Tibial nerve (tissue), 4 donors: ENCODE measurements at places on chromosomes 2 and 18. TPM values are rescaled to one million over a fixed set of nuclear protein-coding genes. Genes with fewer than 3 reads are reported as not detected.

GRCh38 chr2:190197143-190197720, 122.4 kb downstream of the HIBCH start:
- no peak overlapping the region for H3K27ac ChIP-seq
- H3K27me3 ChIP-seq, result no peaks in the 10 kb centered on the region
- no peaks in the 10 kb centered on the region for H3K4me1 ChIP-seq
- DNase-seq, result no peak
- no peak overlapping the region for H3K4me3 ChIP-seq
- H3K36me3 ChIP-seq, result peaks cover 17% of the 10 kb centered on the region

DNA sequence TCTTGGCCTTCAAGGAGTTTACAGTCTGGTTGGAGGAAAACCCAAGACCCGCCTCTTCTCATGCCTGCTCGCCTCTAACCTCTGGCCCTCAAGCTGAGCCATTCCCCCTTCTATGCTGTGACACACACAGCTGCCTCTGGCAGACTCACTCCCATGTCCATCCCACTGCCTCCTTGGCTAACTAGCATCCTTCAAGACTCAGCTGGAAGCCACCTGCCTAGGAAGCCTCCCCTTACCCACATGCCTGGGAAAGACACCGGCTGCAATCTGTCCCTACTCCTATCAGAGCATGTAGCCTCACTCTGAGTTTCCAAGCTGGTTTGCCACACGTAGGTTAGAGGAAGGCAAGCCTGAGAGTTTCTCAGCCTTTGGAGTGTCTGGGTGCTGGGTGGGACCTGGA, 6.9 kb upstream of the MGAT4A start:
- no peak overlapping the region for H3K27ac ChIP-seq
- no peak overlapping the region for H3K4me3 ChIP-seq
- H3K27me3 ChIP-seq, result no peaks in the 10 kb centered on the region
- no peaks in the 10 kb centered on the region for H3K4me1 ChIP-seq

Gene NEURL3
- 1.5 TPM for total RNA-seq

Gene SERPINB12
- total RNA-seq, result not detected

GRCh38 chr18:25435149-25435782, 83.3 kb upstream of the ZNF521 start:
- DNase-seq, result no peak
- no peaks in the 10 kb centered on the region for H3K4me1 ChIP-seq
- no peak overlapping the region for H3K4me3 ChIP-seq
- H3K36me3 ChIP-seq, result no peaks in the 10 kb centered on the region
- no peak overlapping the region for H3K27ac ChIP-seq
- no peaks in the 10 kb centered on the region for H3K27me3 ChIP-seq

Gene ICA1L
- total RNA-seq, result 25.8 TPM

DNA sequence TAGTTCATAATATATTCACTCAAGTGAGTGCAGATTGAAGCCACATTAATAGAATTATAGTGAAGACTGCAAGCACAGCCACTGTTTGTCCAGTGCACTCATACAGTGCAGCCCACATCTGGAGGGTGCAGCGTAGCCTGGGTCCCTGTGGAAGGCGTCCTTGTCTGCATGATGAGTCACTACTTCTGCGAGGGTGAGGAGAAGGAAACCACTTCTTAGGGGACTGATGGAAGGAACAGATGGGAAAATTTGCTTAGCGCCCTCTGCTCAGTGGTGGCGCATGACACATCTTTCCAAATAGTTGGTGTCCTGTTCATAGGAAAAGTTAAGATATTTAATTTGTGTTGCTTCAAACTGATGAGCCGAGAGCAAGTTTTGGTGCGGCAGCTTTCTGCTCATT, 330.4 kb upstream of the SMIM21 start:
- H3K27ac ChIP-seq, result no peak overlapping the region
- no peak overlapping the region for H3K4me3 ChIP-seq
- H3K4me1 ChIP-seq, result no peaks in the 10 kb centered on the region
- H3K27me3 ChIP-seq, result no peaks in the 10 kb centered on the region

- DNase-seq, result no peak
- H3K27me3 ChIP-seq, result no peaks in the 10 kb centered on the region
- no peak overlapping the region for H3K27ac ChIP-seq
- H3K36me3 ChIP-seq, result no peaks in the 10 kb centered on the region
These were observed 825.9 kb upstream of the POU3F3 start for GRCh38 chr2:104028061-104028460.

Gene TUBB6
- 245 TPM for total RNA-seq

- no peaks in the 10 kb centered on the region for H3K27me3 ChIP-seq
- no peaks in the 10 kb centered on the region for H3K4me1 ChIP-seq
- H3K4me3 ChIP-seq, result no peak overlapping the region
These were observed 413.3 kb downstream of the TSN start for GRCh38 chr2:122168799-122169198.

Gene MAP3K19
- total RNA-seq, result not detected

DNA sequence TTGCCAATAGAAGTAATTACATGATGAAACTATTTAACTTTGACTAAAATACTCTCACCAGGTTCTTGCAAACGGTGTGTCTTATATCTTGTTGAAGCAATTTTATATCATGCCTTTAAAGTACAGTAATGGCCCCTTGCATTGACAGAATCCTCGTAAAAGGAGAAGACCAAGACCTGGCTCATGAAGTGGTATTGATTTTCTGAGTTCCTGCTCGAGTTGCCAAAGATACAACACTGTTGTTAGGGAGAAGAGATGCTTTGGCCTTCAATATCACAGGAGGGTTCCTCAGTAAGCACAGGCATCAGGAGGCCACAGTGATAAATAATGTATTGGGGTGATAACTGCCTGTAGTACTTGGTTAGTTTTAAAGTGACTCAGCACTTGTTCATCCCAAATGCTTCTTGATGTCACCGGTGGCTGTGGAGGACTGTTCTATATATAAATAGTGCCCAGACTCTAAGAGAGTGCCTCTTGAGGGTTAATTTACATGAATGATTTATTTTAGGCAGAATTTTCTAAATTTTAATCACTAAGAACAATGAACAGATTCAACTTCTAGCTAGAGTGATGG, 571.7 kb upstream of the FANCL start:
- H3K27ac ChIP-seq, result no peak overlapping the region
- no peaks in the 10 kb centered on the region for H3K36me3 ChIP-seq
- no peaks in the 10 kb centered on the region for H3K27me3 ChIP-seq
- no peak for DNase-seq
- H3K4me1 ChIP-seq, result no peaks in the 10 kb centered on the region

DNA sequence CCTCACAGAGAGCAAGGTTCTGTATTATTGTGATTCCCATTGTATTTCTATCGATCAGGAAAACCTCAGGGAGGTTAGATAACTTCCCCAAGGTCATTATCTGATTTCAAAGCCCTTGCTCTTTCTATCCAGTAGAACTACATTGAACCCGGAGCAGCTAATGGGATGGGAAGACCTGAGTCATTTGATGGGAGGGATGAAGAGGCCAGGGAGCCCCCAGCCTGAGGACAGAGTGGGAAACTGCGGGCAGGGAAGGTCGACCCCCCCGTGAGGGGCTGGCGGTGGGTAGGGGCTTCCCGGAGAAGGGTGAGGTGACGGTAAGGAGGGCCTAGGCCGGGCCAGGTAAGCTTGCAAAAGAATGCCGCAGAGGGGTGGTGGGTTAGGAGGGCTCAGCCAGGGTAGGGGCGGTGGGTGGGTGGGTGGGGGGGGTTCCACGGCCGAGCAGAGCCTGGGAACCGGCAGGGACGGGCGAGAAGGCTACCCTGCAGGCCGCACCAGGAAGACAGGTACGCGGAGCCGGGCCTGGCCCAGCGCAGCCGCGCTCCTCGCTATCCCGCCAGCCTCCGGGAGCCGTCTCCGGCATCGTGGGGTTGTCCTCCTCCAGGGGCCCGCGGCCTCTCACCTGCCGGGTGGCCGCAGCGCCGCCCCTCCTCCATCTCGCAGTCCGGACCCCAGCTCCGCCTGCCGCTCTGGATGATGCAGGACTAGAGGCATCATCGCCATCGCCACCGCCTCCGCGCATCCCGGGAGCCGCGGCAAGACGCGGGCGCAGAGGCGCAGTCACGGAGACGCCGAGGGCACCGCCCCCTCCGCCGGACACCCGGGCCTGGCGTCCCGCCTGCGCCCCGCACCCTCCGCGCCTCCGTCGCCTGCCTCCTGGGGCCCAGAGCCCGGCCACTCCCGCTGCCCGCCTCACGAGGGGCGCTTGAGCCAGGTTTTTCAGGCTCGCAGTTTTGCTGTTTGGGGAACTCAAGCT, at the start of gene GPR75:
Gene GPR75 (minus strand): TSS at position 762 of the 976 bp plus-strand sequence. CDS start 5,211 bp downstream, outside the sequence.
- no peak for DNase-seq
- H3K4me3 ChIP-seq, result peak within 1 kb of the TSS; percentile 47
- H3K36me3 ChIP-seq, result no peaks in the 10 kb centered on the region
- H3K27ac ChIP-seq, result no peak within 1 kb of the TSS

Gene C2orf81
- total RNA-seq, result 5.4 TPM
